ENCODE measurements at places on chromosomes 1 and 21.

DNA sequence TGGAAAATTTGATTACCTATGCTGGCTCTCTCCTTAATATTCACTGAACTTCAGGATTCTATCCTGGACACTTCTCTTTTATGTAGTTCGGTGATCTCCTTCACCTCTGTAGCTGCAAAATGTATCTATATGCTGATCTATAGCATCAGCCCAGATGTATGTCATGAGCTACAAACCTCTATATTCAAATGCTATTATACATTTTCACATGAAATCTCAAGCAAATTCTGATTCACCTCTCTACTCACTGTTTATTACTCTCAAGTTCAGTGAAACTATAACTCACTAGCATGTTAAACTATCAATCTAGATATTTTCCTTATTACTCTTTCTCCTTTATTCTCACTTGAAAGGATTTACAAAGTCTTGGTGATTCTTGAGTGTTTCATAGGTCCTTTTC lies 52.2 kb downstream of the PTPRC start:
- DNase-seq, result no peak

DNA sequence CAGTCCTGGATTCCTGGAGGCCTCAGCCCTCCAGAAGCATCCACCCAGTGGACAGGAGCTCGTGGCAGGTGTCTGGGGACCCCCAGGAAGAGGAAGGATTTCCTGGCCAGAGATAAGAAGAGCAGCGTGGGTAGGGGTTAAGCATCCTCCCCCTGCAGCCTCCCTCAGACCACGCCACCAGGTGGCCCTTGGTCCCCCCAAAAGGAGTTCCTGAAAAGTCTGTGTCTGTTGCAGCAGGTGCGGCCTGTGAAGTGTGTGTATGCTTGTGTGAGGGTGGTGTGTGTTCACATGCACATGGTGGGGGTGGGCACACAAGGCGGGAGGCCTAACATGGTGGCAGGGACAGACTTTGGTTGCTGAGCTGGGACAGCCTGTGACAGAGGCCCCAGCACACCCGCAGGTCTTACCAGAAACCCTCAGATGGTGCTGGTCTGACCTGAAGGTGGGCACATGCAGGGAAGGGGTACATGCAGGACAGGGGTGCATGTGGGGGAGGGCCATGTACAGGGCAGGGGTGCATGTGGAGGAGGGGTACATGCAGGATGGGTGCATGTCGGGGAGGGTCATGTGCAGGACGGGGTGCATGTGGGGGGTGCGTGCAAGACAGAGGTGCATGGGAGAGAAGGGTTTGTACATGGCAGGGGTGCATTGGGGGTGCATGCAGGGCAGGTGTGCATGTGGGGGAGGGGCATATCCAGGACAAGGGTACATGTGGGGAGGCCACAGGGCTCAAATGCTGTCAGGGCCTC lies 18.2 kb upstream of the RUNX3 start:
- no peak for DNase-seq

- DNase-seq, result no peak
Observed at GRCh38 chr1:37513795-37514349, 694 bp downstream of the MEAF6 start.

DNA sequence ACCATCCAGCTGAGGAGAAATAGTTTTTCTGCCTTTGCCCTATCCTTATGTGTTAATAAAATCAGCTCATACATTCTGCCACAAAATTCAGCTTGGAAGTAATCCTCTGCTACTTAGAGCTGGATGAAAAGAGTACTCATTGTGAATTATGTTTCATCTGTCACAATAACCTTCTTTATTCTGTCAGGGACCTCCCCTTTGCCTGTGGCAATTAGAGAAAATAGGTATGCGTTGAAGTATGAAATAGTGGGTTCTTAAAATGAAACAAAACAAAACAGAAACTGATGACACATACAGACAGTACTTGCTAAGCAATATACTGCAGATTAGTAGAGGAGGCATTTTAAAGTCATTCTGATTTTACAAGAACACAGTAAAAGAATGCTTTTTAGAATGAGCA lies 578.5 kb downstream of the USP25 start:
- peak; percentile 11 for DNase-seq

DNA sequence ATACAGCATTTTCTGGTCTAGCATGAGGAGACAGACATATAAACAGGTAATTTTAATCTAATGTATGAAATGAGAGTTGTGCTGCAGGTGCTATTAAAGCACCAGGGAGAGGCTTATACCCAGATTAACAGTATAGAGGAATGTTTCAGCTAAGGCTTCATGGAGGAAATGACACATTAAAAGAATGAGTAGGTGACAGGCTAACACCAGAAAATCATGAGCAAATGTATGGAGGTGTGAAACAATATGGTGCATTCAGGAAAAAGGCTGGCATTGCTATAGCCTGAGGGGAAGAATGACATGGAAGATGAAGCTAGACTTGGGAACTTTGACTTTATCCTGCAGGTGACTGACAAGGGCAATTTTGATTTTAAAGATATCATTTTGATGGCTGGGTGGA lies 7.0 kb downstream of the ARPC5 start:
- no peak for DNase-seq

GRCh38 chr1:234936612-234937389 lies 191.8 kb downstream of the TOMM20 start:
- DNase-seq, result no peak

GRCh38 chr1:75394386-75395139 lies 216.4 kb downstream of the SLC44A5 start:
- DNase-seq, result no peak

GRCh38 chr1:26478159-26478558 lies 5.9 kb downstream of the HMGN2 start:
- DNase-seq, result no peak

- no peak for DNase-seq
Observed at GRCh38 chr1:2985067-2985561, 36.2 kb upstream of the ACTRT2 start.

DNA sequence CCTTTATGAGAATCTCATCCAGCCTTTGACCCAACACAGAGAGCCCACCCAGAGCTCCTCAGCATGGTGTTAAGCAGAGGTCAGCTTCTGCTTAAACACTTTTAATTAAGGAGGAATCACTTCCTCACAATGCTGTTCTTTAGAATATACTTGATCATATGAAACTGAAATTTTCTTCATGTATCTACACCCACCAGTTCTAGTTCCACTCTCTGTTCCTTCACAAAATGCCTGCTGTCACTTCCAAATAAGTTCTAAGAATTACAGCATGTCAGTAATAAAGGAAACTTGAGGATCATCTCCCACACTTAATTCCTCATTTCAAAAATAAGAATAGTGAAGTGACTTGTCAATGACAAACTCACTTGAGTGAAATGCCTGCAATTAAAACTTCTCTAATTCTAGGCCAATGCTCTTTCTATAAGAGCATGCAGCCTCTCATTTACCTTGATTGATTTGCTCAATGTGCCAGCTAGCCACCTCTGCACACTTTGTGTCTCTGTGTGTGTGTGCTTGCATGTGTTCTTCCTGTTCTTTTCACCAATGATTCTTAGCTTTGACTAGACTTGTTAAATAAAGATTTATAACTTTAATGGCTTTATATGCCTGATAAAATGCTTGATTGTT lies 356.3 kb downstream of the PLPP3 start:
- no peak for DNase-seq

DNA sequence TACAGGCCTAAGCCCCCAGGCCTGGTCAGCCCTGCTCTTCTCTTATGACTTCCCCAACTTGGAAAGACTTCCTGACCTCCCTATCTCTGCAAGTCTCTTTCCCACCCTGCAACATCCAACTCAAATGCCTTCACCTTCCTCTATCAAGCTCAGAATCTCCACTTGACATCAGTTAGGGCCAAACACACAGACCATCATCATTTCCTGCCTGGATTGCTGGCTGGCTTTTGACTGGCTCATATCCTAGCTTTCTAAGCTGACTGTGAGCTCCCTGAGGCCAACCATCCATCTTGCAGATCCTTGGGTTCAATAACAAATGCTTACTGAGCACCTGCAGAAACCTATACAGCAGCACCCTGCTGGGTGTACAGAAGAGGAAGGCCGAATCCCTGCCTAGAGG lies 137.3 kb upstream of the EDN2 start:
- DNase-seq, result no peak

- no peak for DNase-seq
Observed at GRCh38 chr1:221612047-221612777, 129.7 kb downstream of the DUSP10 start.

- DNase-seq, result no peak
Observed at GRCh38 chr1:178407655-178408054, 89.1 kb downstream of the CLEC20A start.

GRCh38 chr21:27477296-27477695 lies 510.4 kb upstream of the ADAMTS5 start:
- DNase-seq, result no peak

- peak; percentile 43 for DNase-seq
Observed at GRCh38 chr1:199684686-199685273, 342.7 kb upstream of the NR5A2 start.

DNA sequence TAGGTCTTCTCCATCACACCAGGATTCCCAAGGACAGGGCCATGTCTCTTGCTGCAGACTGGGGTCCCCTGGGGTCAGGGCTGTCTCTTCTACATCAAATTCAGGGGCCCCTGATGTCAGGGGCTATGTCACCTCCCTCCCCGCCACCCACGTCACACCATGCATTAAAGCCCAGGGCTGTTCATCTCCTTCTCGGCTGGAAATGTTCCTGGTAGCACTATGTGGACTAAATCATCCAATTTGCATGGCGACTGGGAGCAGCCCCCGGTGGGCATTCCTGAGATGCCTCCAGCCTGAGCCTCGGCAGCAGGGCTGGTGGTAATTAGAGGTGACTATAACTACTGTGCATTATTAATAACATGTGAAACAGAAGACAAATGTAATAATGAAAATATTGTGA lies 151.7 kb upstream of the HMGB4 start:
- DNase-seq, result no peak

- no peak for DNase-seq
Observed at GRCh38 chr1:113905435-113905861, 322 bp downstream of the DCLRE1B start.

- DNase-seq, result no peak
Observed at GRCh38 chr1:55816456-55817426, 601.6 kb upstream of the USP24 start.

GRCh38 chr1:182802006-182802803 lies 12.6 kb downstream of the NPL start:
- DNase-seq, result no peak

- DNase-seq, result no peak
Observed at GRCh38 chr1:31549809-31550620, 26.3 kb upstream of the TINAGL1 start.

- no peak for DNase-seq
Observed at GRCh38 chr1:64488862-64489261, 18.9 kb downstream of the CACHD1 start.

DNA sequence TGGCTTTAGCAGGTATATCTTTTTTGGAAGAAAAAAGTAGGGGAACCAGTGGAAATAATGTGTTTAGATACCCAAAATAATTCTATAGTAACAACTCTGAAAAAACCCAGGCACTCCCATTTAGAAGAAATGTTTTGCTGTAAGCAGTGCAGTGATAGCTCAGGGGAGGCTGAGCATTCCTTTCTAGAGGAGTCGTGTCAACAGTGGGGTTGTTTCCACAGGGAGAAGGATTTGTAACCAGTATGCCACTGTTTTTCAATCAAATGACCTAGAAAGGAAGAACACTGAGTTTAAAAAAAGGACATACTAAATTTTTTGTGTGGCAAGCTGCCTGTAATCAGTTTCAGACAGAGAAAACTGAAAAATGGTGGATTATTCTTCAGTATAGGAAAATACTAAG lies 2.4 kb downstream of the PGD start:
- no peak for DNase-seq

Measured in NCI-H1417 treated with DMSO at 0.1 percent for 48 hours (cell line).